Umbilical cord (tissue), 2 donors: ENCODE measurements at places on chromosomes 5 and 9.

GRCh38 chr5:140785905-140786686 lies at the start of gene PCDHA1:
Gene PCDHA1 (plus strand): TSS chr5:140786140.
- no peak for DNase-seq

DNA sequence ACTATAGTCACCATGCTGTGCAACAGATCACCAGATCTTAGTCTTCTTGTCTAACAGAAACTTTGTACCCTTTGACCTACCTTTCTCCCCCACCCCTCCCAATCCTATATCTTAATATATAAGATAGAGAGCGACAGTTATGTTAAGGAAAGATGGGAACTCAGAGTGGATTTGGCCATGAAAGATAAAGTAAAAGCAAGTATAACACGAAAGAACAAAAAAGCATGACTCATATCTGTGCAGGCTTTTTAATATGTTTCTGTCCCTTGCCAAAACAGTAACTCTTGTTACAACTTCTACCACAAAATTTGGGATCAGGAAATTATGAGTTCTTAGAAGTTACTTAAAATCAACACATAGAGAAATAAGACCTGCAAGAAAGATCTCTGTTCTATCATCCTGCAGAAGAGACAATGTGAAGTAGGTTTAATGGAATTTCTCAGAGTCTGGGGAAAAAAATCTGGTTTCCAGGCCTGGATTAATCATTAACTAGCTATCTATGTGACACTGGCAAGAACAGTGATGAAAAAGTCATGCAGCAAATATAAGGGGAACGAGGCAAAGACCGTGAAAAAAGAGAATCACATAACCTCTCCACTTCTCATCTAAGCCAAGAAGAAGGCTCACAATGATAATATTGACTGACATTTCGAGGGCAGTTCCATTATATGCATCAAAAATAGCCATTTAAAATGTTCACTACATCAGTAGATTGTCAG lies 18.6 kb downstream of the BAAT start:
- DNase-seq = peak; percentile 2

- DNase-seq = no peak
These were observed 407.7 kb upstream of the IRX1 start for GRCh38 chr5:3187771-3188425.

- DNase-seq = no peak
These were observed 297.9 kb downstream of the MED10 start for GRCh38 chr5:6080436-6080835.

DNA sequence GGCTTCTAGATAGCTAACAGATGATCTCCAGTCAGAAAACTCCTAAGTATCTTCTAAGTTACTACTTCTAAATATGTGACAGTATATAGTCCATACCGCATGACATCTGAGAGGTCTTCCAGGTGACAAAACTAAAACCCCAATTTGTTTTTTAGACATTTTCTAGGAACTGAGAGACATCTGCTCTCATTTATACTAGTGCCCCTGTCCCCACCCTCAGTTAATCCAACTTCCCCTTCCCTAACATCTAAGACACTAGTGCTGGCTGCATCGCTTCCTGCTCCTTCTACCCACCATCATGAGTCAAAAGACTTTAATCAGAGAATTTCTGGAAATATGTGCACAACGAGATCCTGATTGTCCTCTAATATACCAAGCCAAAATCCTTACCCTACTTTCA lies 37.9 kb downstream of the FBXW11 start:
- DNase-seq = no peak

DNA sequence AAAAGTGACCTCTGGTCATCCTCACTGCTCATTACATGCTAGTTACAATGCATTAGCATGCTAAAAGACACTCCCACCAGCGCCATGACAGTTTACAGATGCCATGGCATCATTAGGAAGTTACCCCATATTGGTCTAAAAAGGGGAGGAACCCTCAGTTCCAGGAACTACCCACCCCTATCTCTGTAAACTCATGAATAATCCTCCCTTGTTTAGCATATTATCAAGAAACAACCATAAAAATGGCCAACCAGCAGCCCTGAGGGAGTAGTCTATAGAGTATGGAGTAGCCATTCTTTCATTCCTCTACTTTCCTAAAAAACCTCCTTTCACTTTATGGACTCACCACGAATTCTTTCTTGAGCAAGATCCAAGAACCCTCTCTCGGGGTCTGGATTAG lies 89.4 kb downstream of the ATPSCKMT start:
- no peak for DNase-seq

DNA sequence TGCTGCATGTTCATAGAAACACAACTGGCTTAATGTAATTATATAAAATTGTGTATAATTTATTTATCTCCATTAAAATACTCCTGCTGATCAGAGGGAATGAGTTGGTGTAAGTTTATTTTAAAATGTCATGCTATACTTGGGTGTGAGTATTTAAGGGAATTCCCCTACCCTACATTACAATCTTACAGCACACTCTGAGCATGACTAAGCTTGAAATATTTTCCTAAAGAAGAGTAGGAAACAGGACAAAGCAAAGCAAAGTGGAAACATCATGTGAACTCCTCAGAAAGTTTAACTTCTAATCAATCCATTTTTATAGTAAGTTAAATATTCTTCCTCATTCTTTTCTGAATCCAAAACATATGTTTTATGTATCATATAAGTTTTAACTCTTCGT lies 1271.3 kb downstream of the EFNA5 start:
- DNase-seq = peak; percentile 36
